GDM1 (cell line): ENCODE measurements at places on chromosomes 3 and 15.

DNA sequence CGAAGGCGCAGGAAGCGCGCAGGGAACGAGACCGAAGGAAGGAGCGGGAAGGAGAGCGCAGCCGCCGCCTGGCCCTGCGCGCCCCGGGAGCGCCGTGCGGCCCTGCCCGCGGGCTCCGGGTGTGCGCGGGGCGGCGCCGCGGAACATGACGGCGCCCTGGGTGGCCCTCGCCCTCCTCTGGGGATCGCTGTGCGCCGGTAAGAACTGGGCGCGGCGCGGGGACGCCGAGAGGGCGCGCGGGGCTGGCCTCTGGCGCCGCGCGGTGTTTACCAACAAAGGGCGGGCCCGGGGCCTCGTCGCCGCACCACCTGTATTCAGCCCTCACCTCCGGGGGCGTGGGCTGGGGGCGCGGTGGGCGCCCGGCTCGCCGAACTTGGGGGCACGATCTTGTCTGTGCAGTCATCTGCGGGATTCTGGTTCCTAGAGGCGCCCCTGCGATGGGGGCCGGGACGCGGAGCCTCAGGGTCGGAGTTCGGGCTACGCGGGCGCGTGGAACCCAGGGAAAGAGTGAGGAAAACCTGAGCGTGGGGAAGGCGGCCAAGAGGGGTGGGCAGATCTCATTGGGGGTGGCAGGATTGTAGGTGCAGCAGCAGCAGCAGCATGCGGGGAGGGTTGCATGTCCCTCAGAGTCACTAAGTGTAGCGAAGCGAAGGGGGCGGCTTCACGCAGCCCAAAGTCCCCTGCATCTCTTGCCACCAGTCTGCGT lies 641 bp downstream of the ACVR2B start:
- no peak for DNase-seq

DNA sequence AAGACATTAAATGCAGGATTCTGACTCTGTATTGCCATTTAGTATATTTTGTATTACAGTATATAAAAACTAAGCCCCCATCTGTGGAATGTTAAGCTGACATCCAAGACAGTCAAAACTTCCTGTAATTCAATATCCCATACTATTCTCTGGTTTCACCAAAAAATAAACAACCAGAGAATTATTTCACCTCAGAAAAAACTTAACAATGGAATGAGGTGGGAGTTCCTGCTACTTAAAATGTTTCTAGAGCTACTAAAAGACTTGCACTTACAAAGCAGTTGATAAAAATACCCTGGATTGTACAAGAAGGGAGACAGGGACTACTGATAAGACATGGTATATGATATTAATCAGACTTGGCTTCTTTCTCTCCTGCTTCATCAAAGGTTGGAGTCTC lies 8.3 kb downstream of the ARL13B start:
- DNase-seq, result no peak

DNA sequence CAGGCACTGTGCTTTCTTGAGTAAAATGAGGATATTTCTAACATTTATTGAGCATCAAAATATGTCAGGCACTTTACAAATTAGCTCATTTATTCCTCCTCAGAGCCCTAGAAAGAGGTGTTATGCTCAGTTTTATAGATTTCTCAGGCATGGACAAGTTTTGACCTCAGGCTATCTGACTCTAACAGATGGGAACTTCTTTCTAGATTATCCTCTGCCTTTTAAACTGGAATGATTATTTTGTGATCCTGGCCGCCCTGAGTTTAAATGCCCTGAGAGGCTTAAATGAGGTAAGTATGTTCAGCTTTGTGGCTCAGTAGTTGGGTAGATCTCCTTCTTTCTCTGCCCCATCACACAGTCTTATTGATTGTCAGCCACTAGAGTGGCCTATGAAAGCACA lies 32.3 kb upstream of the ATP1B3 start:
- DNase-seq, result no peak

DNA sequence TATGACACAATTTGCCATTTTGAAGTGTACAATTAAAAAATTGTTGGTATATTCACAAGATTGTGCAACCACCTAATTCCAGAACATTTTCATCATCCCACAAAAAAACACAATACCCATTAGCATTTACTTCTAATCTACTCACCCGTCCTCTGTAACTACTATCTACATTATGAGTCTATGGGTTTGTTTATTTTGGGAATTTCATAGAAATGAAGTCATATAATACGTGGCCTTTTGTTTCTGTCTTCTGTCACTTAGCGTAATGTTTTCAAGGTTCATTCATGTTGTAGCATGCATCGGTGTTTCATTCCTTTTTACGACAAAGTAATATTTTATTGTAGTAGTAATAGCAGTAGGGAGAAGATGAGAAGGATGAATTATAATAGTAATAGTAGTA lies 55.2 kb upstream of the CNTN6 start:
- DNase-seq, result no peak

DNA sequence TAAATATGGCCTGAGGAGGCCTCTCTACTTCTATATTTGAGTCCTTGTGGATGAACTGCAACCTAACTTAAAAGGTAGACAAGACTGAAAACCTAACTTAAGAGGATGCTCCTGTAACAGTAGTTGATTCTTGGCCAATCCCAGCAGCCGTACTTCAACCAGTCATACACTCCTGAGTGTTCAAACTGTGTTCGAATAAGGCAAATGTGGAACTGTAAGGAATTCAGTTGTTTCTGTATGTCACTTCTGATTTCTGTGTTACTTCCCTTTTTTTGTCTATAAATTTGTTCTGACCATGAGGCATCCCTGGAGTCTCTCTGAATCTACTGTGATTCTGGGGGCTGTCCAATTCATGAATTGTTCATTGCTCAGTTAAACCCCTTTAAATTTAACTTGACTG lies 20.5 kb downstream of the GALK2 start:
- peak; percentile 28 for DNase-seq

- no peak for DNase-seq
Measured at GRCh38 chr3:113897373-113897777, 50.4 kb upstream of the ZDHHC23 start.

- DNase-seq, result peak; percentile 45
Measured at GRCh38 chr15:89430530-89431341, 65.6 kb downstream of the RHCG start.

DNA sequence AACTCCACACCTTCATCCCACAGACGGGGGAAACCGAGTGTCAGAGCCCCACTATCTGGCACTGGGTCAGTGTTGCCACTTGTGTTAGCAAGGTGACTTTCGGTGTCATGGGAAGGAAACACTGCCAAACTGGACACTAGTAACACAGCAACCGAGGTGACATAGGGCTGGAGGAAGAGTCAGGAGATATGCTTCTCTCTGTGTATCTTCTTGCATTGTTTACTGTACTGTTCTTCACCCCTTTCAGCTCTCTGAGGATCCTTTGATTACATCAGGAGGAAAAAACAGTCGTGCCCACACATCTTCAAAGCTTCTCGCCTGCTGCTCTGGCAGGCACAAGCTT lies 109.4 kb upstream of the RAD18 start:
- DNase-seq, result no peak

DNA sequence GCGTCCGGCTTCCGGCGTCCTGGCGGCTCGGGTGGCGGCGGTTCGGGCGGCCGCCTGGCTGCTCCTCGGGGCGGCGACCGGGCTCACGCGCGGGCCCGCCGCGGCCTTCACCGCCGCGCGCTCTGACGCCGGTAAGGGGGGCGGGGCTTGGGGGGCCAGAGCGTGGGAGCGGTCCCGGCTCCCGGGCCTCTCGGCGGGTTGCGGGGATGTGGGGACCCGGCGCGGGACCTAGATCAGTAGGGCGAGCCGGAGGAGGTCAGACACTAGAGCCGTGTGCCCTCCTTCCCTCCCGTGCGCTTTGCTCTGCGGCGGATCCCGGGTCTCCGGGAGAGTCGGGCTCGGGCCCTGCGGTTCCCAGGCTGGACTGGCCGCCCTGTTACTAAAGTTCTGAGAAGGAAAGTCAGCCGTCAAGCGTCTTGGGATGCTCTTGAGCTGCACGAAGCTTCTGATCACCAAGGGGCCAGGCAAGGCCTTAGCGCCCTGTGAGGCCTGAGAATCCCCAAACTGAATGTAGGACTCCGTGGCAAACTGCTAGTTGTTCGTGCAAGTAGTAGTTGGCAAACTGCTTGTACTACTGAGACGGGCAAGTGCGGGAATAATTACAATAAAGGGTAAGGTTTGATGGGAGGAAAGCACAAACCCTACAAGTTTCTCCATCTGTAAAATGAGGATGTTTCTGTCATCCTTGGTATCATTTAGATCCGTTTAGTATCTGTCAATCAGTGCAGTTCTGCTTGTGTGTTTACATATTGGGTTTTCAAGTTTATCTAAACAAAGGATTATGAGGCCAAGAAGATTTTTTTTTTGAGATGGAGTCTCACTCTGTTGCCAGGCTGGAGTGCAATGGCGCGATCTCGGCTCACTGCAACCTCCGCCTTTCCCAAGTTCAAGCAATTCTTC lies 587 bp downstream of the PIGX start:
- DNase-seq, result peak; percentile 16

DNA sequence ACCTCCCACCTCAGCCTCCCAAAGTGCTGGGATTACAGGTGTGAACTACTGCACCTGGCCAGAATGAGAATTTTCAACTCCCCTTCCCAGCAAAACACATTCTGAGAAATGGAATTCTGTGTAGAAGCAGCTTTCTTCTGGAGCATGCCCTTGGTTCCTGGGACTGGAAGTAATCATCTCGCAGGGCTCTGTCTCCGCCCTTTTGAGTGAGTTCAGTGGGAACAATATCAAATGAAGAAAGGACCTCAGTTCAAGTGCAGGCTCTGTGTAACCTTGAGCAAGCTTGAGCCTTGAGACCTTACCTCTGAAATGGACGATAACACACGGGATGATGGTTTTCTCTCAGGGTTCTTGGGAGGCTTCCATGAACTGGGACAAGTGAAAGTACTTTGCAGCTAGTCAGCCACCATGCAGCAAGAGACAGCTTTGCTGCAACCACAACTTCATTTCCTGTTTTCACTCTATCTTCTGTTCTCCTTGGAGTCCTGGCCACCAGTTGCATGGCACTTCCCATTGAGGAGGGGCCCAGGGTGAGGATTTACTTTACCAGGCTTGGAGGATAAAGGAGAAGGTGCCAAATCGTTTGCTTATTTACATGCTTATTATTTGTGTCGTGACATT lies 35.7 kb upstream of the IGF1R start:
- peak; percentile 13 for DNase-seq

- peak; percentile 44 for DNase-seq
Measured at GRCh38 chr15:100873029-100873677, 6.5 kb upstream of the ALDH1A3 start.

DNA sequence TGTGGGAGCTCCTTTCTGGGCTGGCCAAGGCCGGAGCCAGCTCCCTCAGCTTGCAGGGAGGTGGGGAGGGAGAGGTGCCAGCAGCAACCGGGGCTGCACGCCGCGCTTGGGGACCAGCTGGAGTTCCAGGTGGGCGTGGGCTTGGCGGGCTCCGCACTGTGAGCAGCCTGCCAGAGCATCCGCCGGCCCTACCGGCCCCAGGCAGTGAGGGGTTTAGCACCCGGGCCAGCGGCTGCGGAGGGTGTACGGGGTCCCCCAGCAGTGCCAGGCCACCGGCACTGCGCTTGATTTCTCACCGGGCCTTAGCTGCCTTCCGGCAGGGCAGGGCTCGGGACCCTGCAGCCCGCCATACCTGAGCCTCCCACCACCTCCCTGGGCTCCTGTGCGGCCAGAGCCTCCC lies 651.0 kb upstream of the ARPP21 start:
- no peak for DNase-seq

DNA sequence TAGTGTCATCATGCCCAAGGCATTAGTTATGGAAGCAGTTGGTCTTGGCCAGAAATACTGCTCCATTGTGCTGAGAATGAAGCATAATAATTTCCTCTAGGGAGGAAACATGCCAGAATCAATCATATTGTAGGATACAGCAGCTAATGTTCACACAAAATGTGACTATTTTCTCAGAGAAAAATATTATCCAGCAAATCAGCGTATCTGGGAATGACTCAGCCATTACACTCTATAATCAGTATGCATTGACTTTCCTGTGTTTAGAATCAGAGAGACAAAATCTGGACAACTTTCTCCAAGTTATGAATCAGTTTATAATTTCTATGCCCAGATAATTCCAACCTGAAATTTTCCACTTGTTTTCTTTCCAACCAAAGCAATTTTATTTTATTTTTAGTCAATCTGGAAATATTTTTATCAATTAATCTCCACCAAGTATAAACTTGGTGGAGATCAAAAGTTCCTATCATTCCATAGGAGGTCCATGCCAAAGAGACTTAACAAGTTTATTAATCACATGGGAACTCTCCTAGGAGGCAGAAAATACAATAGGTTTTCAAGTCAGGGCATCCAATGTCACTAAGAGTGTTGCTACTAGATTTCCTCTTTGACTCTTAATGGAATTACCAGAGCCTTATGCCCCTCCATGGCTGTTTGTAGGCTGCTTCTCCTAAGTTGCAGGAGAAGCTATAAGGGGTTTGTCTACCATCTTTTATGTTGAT lies 36.4 kb downstream of the SUCNR1 start:
- no peak for DNase-seq

- peak; percentile 8 for DNase-seq
Measured at GRCh38 chr3:177050501-177051237, 146.6 kb downstream of the TBL1XR1 start.
